Naive B cell (primary cell): ENCODE measurements at places on chromosomes 6 and 20. TPM values are rescaled to one million over a fixed set of nuclear protein-coding genes. Genes with fewer than 3 reads are reported as not detected.

COL10A1 gene
- 0.18 TPM for polyA plus RNA-seq

C6orf132 gene
- not detected for polyA plus RNA-seq

MTFR2 gene
- 0.25 TPM for polyA plus RNA-seq

PACSIN1 gene
- polyA plus RNA-seq = not detected

CGA gene
- not detected for polyA plus RNA-seq

CLDN20 gene
- not detected for polyA plus RNA-seq

EBF4 gene
- not detected for polyA plus RNA-seq

- peaks cover 25% of the 10 kb centered on the region for H3K4me1 ChIP-seq
- no peak overlapping the region for H3K4me3 ChIP-seq
- H3K36me3 ChIP-seq = no peaks in the 10 kb centered on the region
Observed at GRCh38 chr6:25389471-25389870, 110.3 kb downstream of the CARMIL1 start.

DNA sequence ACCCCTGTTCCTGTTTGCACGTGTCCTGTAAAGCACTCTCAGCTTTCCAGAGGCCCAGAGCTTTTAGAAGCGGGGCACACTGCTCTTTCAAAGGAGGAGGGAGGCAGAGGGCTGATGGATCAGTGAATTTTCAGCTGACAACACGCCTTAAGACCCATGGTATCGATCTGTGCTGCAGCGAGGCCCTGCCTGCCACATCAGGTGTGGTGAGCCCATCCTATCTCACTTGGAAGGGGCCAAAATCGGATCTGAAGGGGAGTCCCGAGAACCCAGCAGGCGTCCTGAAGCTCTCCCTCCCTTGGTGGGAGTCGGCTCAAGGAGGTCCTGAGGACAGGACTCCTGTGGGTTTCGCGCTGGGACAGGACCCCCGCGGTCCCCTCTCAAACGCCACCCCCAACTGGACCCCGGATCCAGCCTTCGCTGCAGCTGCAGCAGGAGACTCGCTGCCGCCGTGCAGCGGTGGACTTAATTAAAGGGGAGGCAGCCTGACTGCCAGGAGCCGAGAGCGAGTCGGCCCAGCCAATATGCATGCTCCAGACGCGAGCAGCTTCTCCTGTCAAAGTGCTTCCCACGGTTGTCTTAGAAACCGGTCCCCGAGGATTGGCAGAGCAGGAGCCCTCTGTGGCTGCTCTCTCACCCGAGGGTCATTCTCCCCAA lies 580.0 kb upstream of the ZNF337 start:
- H3K27ac ChIP-seq = no peak overlapping the region
- no peaks in the 10 kb centered on the region for H3K4me1 ChIP-seq

- no peak for DNase-seq
- no peak overlapping the region for H3K4me3 ChIP-seq
- H3K27ac ChIP-seq = peak overlapping the region; percentile 65
- no peaks in the 10 kb centered on the region for H3K27me3 ChIP-seq
- no peaks in the 10 kb centered on the region for H3K36me3 ChIP-seq
Observed at GRCh38 chr20:47529840-47530239, 28.2 kb downstream of the NCOA3 start.

- DNase-seq = no peak
- peak overlapping the region; percentile 34 for H3K4me3 ChIP-seq
- no peaks in the 10 kb centered on the region for H3K27me3 ChIP-seq
- peaks cover 89% of the 10 kb centered on the region for H3K4me1 ChIP-seq
- H3K36me3 ChIP-seq = no peaks in the 10 kb centered on the region
Observed at GRCh38 chr20:36466089-36466488, 75.2 kb upstream of the MYL9 start.

GRCh38 chr20:63441136-63442099 lies 31.0 kb downstream of the KCNQ2 start:
- H3K27me3 ChIP-seq = peaks cover 45% of the 10 kb centered on the region
- H3K4me1 ChIP-seq = peaks cover 17% of the 10 kb centered on the region
- no peak overlapping the region for H3K27ac ChIP-seq
- DNase-seq = no peak
- H3K36me3 ChIP-seq = no peaks in the 10 kb centered on the region

DNA sequence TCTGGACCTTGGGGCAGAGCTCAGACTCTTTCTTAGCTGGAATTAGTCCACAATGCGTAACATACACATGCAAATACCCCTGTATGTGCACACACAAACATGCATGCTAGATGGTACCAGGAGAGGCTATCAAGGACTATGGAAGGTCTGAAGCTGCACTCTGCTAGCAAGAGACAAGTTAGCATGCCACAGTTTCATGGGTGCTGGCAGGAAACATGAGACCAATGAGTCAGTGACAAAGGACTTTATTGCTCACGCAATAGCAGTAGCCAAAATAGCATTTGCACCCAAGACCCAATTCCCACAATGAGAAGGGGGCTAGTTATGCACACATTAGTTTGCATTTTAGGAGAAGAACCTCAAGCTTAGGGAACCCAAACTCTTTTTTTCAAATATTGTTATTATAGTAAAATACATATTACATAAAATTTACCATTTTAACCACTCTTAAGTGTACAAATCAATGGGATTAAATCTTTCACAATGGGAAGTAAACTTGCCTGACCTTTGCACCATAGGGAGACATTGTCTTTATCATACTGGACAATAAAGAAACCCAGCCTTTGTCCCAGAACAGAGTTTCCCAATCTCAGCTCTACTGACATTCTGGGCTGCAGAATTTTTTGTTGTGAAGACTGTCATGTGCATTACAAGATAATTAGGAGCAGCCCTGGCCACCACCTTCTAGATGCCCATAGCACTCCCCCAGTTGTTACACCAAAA lies 69.1 kb downstream of the NRSN1 start:
- no peaks in the 10 kb centered on the region for H3K36me3 ChIP-seq
- H3K27me3 ChIP-seq = peaks cover 36% of the 10 kb centered on the region
- no peak overlapping the region for H3K4me3 ChIP-seq
- DNase-seq = no peak

DNA sequence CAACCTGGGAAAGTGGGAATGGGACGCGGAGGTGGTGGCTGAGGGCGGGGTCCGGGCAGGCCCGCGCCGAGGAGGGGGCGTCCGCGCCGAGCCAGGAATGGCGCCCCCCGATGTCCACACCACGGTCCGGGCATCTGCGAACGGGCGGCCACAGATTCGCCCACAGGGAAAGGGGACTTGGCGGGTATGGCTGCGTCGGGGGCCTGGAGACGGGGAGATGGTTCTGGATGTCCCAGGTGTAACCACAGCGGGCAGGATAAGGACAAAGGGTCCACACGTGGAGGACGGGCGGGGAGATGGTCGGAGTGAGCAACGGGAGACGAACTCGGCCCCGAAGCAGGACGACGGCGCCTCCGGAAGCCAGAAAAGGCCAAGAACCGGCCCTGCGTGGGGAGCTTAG lies 124.6 kb downstream of the WDR27 start:
- no peak for DNase-seq
- H3K4me3 ChIP-seq = no peak overlapping the region
- H3K27me3 ChIP-seq = no peaks in the 10 kb centered on the region
- peaks cover 13% of the 10 kb centered on the region for H3K4me1 ChIP-seq

DNA sequence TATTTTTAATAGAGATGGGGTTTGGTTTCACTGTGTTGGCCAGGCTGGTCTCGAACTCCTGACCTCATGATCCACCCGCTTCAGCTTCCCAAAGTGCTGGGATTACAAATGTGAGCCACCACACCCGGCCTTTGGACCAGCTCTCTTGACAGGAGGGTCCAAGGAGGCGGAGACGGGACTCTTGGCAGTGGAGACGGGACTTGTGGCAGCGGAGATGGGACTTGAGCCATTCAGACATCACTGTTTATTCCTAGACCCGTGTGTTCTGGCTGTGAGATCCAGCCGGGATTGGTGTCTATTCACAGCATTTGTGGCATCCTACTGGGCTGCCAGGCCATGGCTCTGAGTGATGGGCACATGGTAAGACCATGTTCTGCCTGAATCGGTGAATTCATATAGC lies 25.6 kb downstream of the PRPF6 start:
- H3K27ac ChIP-seq = no peak overlapping the region
- no peak for DNase-seq
- H3K27me3 ChIP-seq = no peaks in the 10 kb centered on the region

- H3K4me1 ChIP-seq = no peaks in the 10 kb centered on the region
- no peak for DNase-seq
- peaks cover 26% of the 10 kb centered on the region for H3K36me3 ChIP-seq
- H3K4me3 ChIP-seq = no peak overlapping the region
Observed at GRCh38 chr6:158416883-158417759, 104.9 kb downstream of the TULP4 start.

GRCh38 chr6:117590447-117590846 lies 11.9 kb downstream of the GOPC start:
- no peak for DNase-seq
- no peak overlapping the region for H3K4me3 ChIP-seq
- H3K4me1 ChIP-seq = peaks cover 22% of the 10 kb centered on the region
- H3K27ac ChIP-seq = no peak overlapping the region
- H3K27me3 ChIP-seq = no peaks in the 10 kb centered on the region

DNA sequence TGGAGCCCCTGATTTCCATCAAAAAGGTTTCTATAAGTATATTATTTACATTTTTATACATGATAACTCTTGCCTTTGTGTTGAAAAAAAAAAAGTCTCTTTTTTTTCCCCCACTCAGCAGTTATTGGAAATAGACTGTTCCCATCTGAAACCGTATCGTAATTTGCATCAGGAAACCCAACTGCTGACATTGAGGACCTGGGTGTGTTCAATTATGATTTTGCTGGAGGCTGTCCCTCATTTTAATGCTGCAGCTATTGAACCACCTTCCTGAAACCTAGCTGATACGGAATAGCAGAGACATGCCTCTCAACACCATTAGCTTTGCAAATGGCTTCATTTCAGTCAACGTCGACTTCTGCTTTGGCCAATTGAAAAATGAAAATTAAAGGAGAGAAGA lies 98.9 kb downstream of the ZNF217 start:
- H3K4me3 ChIP-seq = no peak overlapping the region
- no peaks in the 10 kb centered on the region for H3K4me1 ChIP-seq
- peaks cover 41% of the 10 kb centered on the region for H3K27me3 ChIP-seq
- H3K27ac ChIP-seq = no peak overlapping the region
- peaks cover 21% of the 10 kb centered on the region for H3K36me3 ChIP-seq

- no peak for DNase-seq
- H3K36me3 ChIP-seq = no peaks in the 10 kb centered on the region
- no peak overlapping the region for H3K4me3 ChIP-seq
- H3K4me1 ChIP-seq = no peaks in the 10 kb centered on the region
- peaks cover 71% of the 10 kb centered on the region for H3K27me3 ChIP-seq
Observed at GRCh38 chr20:60087563-60088105, 129.4 kb downstream of the CDH26 start.

GRCh38 chr6:107488875-107489635 lies 862 bp upstream of the SOBP start:
- DNase-seq = peak; percentile 18
- H3K36me3 ChIP-seq = peaks cover 8% of the 10 kb centered on the region
- peaks cover 25% of the 10 kb centered on the region for H3K4me1 ChIP-seq
- peak overlapping the region; percentile 1 for H3K27ac ChIP-seq

- H3K4me3 ChIP-seq = no peak overlapping the region
- peaks cover 31% of the 10 kb centered on the region for H3K27me3 ChIP-seq
- H3K36me3 ChIP-seq = peaks cover 7% of the 10 kb centered on the region
- no peaks in the 10 kb centered on the region for H3K4me1 ChIP-seq
- H3K27ac ChIP-seq = no peak overlapping the region
- DNase-seq = no peak
Observed at GRCh38 chr20:60091861-60092260, 133.6 kb downstream of the CDH26 start.

DNA sequence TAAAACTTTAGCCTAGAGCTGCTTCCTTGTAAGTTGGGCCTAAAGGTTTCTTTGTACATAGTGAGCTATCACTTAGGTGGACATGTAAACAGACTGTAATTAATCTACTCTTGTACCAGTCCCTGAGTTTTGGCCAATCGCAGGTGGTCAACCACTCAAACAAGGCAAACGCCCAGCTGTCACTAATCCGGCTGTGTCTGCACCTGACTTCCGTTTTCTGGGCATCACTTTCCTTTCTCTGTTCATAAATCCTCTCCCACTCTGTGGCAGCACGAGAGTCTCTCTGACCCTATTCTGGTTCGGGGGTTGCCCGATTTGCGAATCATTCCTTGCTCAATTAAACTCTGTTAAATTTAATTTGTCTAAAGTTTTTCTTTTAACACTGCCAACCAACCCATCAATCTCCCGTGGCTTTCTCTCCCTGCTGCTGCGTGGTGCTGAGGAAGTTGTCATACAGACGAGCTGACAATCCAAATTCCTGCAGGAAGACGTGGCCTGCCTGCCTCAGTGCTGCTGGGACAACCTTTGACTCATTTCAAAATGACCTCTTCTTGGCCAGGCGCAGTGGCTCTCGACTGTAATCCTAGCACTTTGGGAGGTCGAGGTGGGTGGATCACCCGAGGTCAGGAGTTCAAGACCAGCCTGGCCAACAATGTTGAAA lies 206.3 kb downstream of the QKI start:
- H3K4me3 ChIP-seq = peak overlapping the region; percentile 61
- no peak overlapping the region for H3K27ac ChIP-seq
- H3K27me3 ChIP-seq = peaks cover 4% of the 10 kb centered on the region
- DNase-seq = no peak

- no peak overlapping the region for H3K27ac ChIP-seq
- no peaks in the 10 kb centered on the region for H3K36me3 ChIP-seq
- peaks cover 5% of the 10 kb centered on the region for H3K27me3 ChIP-seq
- H3K4me3 ChIP-seq = no peak overlapping the region
Observed at GRCh38 chr20:14860410-14860814, 523.0 kb upstream of the FLRT3 start.

GRCh38 chr6:142627474-142627873 lies 317.5 kb downstream of the HIVEP2 start:
- no peak overlapping the region for H3K27ac ChIP-seq
- H3K4me1 ChIP-seq = no peaks in the 10 kb centered on the region
- no peak overlapping the region for H3K4me3 ChIP-seq
- no peak for DNase-seq
- H3K27me3 ChIP-seq = no peaks in the 10 kb centered on the region

DNA sequence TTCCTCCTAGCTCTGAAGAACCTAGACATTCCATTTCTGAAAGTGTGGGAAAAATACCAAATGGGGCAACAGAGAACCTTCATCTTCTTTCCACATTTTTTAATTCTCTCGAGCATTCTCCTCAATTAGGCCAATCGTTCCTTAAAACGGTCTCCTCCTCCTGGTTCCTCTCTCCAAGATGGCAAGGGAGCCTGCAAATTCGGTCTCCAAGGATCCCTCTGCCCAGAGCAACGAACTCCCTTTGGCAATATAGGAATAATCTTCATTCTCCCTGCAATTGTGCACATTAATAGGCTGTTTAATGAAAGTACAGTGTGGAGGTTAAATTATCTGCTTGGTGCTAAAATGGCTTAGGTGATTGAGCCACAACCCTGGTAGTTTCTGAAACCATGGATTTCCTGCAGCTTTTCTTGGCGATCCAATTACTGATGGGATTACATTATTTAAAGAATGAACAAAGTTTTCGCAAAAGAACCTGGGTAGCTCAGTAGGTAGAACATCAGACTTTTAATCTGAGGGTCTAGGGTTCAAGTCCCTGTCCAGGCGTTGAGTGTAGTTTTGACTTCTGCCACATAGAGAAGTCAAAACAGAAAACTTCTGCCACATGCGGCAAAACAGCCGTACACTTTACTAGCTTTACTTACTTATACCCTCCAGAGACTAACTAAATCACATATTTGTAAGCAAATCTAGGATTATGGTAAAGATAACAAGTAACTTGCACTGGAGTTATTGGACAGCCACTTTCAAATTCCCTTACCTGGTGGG lies 102.9 kb upstream of the ZNF184 start:
- no peak overlapping the region for H3K27ac ChIP-seq
- peaks cover 58% of the 10 kb centered on the region for H3K27me3 ChIP-seq
- H3K4me1 ChIP-seq = no peaks in the 10 kb centered on the region
- no peak overlapping the region for H3K4me3 ChIP-seq
